ENCODE measurements at places on chromosomes 4 and X.

DNA sequence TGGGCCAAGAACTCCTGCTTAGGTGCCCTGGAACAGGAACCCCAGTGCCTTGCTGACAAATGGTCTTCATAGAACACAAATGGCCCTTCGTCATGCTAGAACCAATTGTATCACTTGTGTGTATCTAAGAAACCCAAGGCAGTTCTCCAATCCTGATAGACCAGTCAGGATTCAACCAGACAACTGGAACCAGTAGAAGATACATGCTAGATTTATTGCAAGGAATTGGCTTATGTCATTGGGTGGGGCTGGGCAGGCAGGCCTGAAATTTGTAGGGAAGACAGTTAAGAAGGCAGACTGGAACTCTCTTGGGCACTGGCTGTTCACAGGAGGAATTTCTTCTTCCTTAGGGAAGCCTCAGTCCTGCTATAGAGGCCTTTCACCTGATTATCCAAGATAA is 17.0 kb upstream of the TBL1X start:
- no peak for DNase-seq

GRCh38 chr4:112888622-112889021 is 160.8 kb upstream of the ANK2 start:
- no peak for DNase-seq

- no peak for DNase-seq
These were observed 222.4 kb downstream of the KDR start for GRCh38 chr4:54902976-54903375.

DNA sequence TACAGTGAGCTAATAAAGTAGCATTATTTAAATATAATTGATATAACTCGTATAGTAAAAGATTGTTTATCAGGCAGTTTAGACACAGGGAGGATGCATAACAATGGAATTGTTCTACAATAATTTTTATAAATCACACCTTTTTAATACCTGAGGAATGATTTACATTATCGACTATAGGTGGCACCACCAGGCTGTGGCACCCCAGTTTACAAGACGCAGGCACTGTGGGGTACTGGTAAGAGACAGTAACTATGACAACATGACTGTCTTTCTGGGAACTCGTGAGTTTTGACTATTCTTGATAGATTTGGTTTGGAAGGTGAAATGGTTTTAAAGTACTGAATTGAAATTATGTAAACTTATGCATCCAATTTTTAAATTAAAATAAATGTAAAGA is 27.1 kb upstream of the STBD1 start:
- DNase-seq = no peak

DNA sequence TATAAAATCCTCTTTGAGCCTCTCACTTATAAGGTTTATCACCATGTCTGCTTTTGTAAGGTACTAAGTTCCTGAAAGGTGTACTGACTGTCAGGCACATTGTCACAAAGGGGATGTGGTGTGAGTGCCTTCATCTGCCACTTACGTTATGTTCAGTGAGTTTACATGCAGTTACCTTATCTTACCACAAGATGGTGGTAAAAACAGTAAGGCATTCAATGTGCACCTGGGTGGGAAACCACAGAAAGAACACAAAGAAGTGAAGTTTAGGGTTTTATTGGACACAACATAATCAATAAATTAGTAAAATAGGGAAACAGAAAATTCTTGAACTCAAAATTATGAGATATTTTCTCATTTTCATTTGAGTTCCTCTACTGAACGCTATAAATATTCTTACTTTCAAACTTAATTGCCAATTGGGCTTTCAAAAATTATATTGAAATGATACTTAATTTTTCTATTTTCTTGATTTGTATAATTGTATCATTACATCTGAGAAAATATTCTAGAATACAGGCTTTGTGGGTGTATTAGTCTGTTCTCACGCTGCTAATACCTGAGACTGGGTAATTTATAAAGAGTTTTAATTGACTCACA is 650.8 kb downstream of the PCDH7 start:
- DNase-seq = no peak

- no peak for DNase-seq
These were observed 28.0 kb upstream of the RBM41 start for GRCh38 chrX:107146670-107147069.

GRCh38 chr4:123889507-123889906 is 492.9 kb downstream of the SPRY1 start:
- no peak for DNase-seq

DNA sequence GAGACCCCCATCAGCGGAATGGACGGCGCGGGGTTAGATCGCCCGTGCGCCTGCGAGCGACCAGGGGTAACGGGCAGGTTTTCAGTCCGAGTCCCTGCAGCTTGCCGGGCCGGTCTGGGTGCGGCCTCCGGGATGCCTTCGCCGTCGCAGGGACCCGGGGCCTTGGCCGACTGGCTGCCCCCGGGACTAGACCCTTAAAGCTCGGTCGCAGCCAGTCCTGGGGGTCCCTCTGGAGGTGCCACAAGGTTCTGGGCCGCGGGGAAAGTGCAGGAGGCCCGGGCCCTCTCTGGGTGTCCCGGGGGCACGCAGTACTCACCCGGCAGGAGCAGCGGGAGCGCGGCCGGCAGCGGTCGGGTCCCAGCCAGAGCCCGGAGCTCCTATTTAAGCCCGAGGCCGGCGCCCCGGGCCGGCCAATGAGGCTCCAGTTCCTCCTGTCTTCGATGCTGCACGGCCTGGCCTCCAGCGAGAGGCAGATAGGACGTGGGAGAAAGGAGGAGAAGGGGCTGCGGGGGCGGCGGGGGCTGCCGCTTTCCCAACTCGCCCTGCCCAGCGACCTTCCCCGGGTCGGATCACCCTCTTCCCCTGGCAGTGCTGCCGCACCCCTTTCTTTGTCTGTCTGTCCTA is at the start of gene SPON2:
TSS of gene SPON2 (minus strand) at position 356 of the 624 bp plus-strand sequence.
- no peak for DNase-seq

GRCh38 chr4:4216648-4217047 is 10.1 kb downstream of the OTOP1 start:
- DNase-seq = no peak

DNA sequence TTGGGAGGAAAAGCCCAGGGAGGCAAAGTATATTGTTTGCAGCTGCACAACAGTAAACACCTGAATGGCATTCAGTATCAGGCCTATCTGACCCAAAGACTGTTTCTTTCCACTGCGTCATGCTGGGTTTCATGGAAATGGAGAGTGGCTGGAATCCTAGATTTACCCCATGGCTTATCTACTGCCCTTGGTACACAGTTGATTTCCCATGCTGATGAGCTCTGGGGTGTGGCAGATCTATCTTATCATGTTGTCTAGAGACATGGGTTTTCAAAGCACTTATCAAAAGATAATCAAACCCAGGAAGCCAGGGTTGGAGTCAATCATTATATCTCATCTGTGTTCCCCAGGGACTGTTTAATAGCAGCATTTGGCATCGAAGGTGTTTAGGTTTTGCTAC is 72.1 kb downstream of the CLNK start:
- DNase-seq = no peak

GRCh38 chr4:175435381-175435783 is 376.7 kb downstream of the GPM6A start:
- DNase-seq = no peak
